Adrenal gland (tissue), 19 donors: ENCODE measurements at places on chromosomes 4 and X. TPM values are rescaled to one million over a fixed set of nuclear protein-coding genes. Genes with fewer than 3 reads are reported as not detected.

GRCh38 chr4:140049024-140049848 is 104.7 kb downstream of the MAML3 start:
- peaks cover 28% of the 10 kb centered on the region for H3K4me1 ChIP-seq
- H3K27ac ChIP-seq = peak overlapping the region; percentile 12
- DNase-seq = peak; percentile 56
- H3K4me3 ChIP-seq = peak overlapping the region; percentile 45

The CITED1 gene
- 13.5 TPM for polyA plus RNA-seq

The MAMLD1 gene
- 10.4 TPM for polyA plus RNA-seq

The RTL5 gene
- polyA plus RNA-seq = 5.3 TPM

- no peak for DNase-seq
- H3K27ac ChIP-seq = no peak overlapping the region
- H3K36me3 ChIP-seq = no peaks in the 10 kb centered on the region
- H3K4me1 ChIP-seq = no peaks in the 10 kb centered on the region
- no peaks in the 10 kb centered on the region for H3K27me3 ChIP-seq
Measured at GRCh38 chrX:121479406-121479805, 432.0 kb downstream of the GLUD2 start.

GRCh38 chrX:32170481-32170880 is 1040.9 kb downstream of the DMD start:
- no peaks in the 10 kb centered on the region for H3K4me1 ChIP-seq
- no peaks in the 10 kb centered on the region for H3K27me3 ChIP-seq
- no peak overlapping the region for H3K27ac ChIP-seq
- no peak overlapping the region for H3K4me3 ChIP-seq
- H3K36me3 ChIP-seq = no peaks in the 10 kb centered on the region

GRCh38 chr4:168509786-168510185 is 12.9 kb downstream of the PALLD start:
- H3K27me3 ChIP-seq = no peaks in the 10 kb centered on the region
- no peak overlapping the region for H3K4me3 ChIP-seq
- DNase-seq = no peak
- H3K27ac ChIP-seq = no peak overlapping the region

DNA sequence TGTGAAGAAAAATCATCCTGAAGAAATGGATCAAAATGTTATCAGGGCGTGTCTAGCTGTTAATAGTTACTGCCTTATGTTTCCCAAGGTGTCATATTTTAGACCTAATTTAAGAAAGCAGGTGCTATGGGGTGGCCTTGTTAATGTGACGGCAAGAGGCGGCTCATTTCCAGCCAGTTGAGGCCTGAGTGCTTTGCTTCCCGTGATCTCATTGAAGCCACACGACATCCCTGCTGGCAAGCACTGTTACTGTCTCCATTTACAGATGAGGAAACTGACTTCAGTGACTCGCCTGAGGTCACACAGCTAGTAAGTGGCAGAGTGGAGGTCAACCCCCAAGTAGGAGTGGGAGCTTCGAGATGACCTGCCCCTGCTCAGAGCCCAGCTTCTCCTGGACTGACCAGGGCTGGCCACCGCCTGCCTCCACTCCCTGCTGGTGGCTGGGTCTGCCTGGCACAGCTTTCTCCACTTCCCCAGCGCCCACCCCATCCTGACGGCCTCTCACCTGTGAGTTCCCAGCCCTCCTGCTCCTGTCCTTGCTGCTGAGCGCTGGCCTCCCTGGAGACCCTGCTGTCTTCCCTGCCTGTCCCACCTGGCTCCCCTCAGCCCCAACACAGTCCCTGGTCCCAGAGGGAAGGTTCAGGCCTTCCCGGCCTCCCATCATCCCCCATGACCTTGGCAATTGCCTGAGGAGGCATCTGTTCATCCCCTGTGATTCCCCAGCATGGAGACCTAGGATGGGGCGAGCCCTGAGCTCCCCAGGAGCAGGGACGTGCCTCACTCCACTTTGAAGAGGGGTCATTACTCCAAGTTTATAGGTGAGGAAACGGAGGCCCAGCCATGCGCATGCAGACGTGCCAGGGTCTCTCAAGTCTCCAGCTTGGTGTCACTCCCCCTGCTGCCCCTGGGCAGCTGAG is 47.7 kb upstream of the SORCS2 start:
- no peaks in the 10 kb centered on the region for H3K27me3 ChIP-seq
- no peaks in the 10 kb centered on the region for H3K36me3 ChIP-seq
- no peak for DNase-seq
- H3K4me1 ChIP-seq = no peaks in the 10 kb centered on the region

The ERAS gene
- polyA plus RNA-seq = 0.20 TPM
